ENCODE measurements at places on chromosomes 2 and 18.
A peak's percentile ranks its signal among the peaks of the same experiment; 100 is the strongest.

DNA sequence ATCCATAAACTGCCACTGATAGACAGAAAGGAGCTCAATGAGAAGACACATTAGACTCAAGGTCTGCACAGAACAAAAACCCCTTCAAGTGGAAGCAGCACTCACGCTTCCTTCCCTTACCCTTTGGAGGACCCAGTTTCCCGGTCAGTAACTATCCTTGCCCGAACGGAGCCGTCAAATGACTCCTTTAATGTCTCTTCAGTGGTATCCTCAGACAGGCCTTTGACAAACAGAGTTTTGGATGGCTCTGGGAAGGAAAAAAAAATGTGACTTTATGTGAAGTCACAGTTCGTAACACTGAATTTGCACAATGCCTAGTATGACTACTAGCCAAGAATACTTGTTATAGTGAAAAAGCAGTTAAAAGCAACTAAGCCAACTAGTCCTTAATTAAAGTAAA lies 8.4 kb downstream of the NCL start:
- DNase-seq: no peak

DNA sequence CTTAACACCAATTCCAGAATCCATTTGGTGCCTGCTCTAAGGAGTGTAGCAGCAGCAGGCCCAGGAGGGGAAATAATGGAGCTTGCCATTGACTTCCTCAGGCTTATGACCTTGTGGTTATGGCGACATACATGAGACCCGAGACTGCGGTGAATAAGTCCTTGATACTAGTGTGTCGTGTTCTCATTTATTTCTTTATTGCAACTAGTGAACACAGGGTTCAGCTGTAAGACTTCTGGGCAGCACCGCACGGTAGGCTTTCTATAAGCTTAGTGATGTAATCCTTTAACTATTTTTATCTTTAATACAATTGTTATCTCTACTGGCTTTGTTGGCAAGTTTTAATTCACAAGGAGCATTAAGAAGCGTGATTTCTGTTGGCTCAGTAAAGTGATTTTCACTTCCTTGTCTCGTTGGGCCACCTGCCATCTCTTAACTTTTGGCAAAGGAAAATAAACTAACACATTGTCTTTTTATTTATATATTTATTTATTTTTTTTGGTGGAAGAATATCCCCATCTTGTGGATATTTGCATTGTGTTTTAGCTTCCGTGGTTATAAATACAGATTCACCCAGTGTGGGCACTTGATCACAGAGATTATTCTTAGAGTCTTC lies 139.8 kb downstream of the LTBP1 start:
- no peak for DNase-seq

DNA sequence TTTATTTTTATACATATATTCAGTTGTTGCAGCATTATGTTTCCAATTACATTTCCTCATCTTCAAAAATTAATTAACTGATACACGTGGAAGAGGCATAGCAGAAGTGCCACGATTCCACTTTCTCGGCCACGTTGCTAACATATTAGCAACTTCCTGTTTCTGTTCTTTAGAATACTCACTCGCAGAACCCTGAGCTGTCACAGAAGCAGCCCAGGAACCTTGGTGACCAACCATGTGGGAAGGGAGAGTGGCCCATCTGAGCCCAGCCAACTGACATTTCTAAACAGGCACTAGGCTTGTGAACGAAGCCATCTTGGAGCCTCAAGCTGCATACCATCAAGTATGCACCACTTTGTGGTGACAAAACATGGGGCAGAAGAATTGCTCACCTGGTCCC lies 350.1 kb downstream of the CBLN2 start:
- no peak for DNase-seq

GRCh38 chr2:20042531-20042930 lies 8.9 kb downstream of the LAPTM4A start:
- no peak for DNase-seq

- no peak for DNase-seq
Observed at GRCh38 chr2:109237792-109238191, 108.8 kb downstream of the SH3RF3 start.

DNA sequence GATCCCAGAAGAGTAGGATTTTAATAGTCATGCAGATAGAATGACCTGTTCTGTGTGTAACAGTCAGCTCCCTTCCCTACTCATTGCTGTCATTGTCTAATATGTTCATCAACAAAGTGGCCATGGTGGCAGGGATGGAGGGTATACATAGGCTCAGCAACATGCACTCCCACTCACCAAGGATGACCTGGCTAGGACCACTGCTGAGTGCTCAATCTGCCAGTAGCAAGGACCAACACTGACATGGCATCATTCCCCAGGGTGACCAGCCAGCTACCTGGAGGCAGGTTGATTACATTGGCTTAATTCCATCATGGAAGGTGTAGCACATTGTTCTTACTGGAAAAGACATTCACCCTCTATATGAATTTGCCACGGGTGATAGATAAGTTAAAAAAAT lies 401.7 kb upstream of the CELF4 start:
- no peak for DNase-seq

DNA sequence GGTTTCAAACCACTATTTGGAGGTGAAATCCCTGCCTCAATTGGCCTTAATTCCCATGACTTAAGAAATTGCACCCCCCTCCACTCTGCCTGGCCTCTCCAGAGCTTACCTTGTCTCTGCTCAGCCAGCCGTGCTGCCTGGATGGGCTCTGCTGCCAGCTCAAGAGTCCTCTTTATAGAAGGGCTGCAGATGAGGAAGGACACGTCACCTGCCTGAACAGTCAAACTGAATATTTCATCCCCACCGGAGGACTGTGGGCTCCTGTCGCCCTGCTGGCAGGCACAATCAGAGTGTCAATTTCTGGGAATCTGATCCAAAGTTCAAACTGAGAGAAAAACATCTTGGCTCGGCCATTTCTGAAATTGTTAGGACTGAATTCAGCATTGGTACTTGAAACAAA lies at the start of gene OTOS:
TSS of gene OTOS (minus strand) at position 148 of the 400 bp plus-strand sequence. CDS start 332 bp downstream, outside the sequence.
- no peak for DNase-seq

DNA sequence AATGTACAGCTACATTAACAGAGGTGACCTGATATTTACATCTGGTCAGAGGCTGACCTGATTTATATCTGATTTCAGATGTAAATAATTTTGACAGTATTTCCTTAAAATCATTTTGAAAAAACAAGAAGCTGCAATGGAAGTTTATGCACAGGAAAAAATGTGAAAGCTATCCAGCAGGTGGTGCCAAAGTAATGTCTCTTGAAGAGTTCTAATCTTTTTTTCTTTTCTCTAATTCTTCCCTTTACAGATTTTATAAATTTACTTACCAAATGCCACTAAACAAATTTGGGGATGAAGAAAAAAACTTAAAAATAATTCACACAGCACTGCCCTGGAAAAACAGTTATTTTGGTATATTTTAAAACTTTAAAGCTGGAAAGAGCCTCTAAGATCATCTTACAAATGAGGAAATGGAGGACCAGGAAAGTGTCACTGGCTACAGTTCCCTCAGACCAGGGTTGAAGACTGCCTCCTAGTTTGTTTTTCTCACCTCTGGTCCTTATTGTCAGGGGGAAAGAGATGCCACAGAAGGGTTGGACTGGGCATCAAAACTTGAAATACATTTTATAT lies 16.4 kb upstream of the FBLN7 start:
- no peak for DNase-seq

GRCh38 chr18:32998285-32998684 lies 225.5 kb upstream of the KLHL14 start:
- no peak for DNase-seq

DNA sequence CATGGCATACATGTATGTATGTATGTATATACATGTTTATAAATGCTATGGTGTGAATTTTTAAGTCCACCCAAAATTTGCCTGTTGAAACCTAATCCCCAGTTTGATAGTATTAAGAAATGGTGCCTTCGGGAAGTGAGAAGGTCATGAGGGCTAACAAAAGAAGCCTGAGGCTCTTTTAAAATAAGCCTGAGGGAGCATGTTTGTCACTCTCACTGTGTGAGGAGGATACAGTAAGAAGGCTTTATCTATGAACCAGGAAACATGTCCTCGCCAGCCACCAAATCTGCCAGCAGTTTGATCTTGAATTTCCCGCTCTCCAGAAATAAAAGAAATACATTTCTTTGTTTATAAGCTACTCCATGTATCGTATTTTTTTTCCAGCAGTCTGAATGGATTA lies 163.0 kb upstream of the LINC00305 start:
- DNase-seq: no peak

DNA sequence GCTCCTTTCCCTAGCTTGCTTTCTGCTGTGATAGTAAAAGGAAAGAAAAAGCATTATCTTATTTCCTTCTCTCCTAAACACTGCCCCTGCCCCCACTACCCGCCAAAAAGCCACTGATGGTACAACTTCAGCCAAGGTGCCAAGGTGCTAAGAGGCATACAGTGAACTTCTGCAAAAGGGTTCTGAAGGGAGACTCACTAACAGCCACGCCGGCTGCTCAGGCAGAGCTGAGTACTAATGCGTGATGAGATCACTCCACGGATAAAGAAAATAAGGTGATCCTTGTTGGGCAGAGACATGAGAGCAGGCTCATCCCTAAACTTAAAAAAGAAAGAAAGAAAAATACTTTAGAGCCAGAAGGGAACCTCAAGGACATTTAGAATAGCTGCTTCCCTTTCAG lies 60.5 kb upstream of the PXDN start:
- DNase-seq: no peak

GRCh38 chr2:127110985-127111384 lies 4.0 kb upstream of the BIN1 start:
- no peak for DNase-seq

GRCh38 chr18:55351241-55351691 lies 236.7 kb downstream of the TCF4 start:
- DNase-seq: no peak

- no peak for DNase-seq
Observed at GRCh38 chr2:168470320-168471162, 14.5 kb downstream of the CERS6 start.

DNA sequence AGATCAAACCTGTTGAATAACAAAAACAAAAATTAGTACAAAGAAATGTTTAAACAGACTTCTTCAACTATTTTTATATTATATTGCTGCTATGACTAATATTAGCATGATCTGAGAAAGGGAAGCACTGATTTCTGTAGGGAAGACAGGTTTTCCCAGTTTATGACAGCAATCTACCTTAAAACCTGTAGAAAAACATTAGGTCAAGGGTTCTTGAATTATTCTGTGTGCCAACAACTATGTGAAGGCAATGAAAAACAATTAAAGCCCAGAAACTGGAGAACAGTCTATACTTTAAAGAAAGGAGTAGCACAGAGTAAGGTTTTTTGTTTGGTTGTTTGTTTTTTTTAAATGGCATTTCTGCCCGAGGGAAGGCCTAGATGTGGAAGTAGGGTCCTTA lies 23.3 kb downstream of the PUM2 start:
- no peak for DNase-seq

- no peak for DNase-seq
Observed at GRCh38 chr2:120715941-120716340, 19.7 kb upstream of the GLI2 start.

DNA sequence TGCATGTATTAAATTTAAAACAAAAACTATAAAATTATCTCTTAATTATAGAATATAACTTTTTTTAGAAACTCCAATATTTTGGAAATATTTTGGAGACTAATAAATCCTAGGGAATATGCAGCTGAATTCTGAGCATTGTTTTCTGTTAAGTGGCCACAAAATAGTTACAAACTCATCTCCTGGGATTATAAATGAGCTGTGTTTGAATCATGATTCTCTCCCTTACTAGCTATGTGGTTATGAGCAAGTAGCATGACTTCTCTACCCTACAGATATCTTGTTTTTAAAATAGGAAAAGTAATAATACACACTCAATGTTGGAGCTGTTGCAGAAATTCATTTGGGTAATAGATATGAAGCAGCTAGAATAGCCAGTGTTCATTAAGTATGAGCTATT lies 137.9 kb upstream of the ITGA4 start:
- DNase-seq: no peak

GRCh38 chr2:170764880-170765261 lies 5.3 kb upstream of the ERICH2 start:
- DNase-seq: no peak

- peak; percentile 57 for DNase-seq
Observed at GRCh38 chr2:102619414-102620319, at the start of gene SLC9A2. Gene SLC9A2, plus strand, starts transcription at chr2:102619553. Its CDS starts 296 bp downstream, at chr2:102619849.

DNA sequence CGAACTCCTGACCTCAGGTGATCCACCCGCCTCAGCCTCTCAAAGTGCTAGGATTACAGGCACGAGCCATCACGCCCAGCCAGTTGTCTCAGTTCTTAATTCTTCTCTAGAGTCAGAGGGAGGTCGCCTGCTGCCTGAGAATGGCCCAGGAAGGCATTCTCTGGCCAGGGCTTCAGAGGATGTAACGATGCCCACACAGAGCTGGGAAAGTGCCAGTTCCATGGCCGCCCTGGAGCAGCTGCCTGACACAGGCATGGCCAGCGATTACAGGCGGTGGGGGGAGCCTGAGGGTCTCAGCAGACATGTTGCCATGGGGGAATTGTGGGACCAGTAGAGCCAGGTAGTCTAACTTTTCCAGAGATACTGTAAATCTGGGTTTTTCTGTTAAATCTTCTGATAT lies 25.6 kb upstream of the DNMT3A start:
- no peak for DNase-seq

DNA sequence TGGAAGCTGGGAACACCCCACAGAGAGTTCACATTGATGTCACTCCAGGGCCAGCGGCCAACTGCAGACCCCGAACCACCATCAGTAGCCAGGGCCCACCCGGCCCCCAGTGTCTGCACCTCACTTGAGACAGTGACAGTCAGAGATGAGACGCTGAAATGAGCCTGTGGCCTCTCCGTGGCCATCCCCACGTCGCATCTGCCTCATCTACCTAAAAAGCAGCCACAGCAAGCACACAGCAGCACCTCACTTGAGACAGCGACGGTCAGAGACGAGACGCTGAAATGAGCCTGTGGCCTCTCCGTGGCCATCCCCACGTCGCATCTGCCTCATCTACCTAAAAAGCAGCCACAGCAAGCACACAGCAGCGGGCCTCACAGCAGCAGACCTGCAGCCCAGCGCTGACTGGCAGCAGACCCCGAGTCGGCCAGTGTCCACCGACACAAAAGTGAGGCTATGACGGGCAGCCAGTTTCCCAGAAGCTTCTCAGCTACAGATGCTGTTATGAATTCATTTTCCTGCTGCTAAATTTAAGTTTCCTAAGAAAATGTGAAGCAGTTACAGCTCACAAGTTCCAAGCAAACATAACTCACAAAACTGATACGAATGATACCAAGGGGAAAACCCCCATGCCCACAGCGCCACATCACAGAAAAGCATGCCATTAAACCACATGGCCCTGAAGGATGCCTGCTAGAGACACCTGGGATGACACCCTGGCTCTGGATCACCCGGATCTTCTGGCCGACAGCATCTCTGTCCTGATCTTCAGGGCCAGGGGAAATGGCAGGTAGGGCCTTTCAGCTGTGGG lies 27.7 kb downstream of the SNORC start:
- no peak for DNase-seq

DNA sequence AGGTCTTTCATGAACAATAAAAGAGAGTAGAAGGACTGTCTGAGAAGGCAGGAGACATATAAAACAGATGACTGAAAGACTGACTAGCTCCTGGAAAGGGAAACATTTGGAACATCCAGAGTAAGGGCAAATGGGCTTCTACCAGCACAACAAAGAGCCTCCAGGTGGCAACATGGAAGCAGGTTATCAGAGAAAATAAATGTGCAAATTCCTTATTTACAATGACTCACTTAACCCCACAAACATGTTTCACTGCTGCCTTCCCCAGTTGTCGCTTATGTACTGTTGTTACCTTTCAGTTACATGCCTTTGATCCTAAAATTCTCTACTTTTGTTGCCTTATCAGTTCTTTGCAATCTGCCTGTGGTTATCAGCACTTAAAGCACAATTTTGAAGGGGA lies 117.0 kb downstream of the HIBCH start:
- DNase-seq: no peak

Data from progenitor cell of endocrine pancreas (in vitro differentiated cells).